ENCODE measurements at places on chromosomes 4 and X.
A peak's percentile ranks its signal among the peaks of the same experiment; 100 is the strongest.

DNA sequence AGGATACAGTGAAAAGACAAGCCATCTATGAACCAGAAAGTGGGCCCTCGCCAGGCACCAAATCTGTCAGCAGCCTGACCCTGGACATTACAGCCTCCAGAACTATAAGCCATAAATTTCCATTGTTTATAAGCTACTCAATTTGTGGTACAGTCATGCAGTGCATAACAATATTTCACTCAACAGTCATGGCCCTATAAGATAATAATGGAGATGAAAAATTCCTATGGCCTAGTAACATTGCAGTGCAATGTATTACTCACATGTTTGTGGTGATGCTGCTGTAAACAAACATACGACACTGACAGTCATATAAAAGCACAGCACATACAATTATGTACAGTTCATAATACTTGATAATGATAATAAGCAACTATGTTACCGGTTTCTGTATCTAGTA, 17.1 kb upstream of the TLR1 start:
- no peak for DNase-seq

GRCh38 chr4:82756061-82756460, 42.5 kb downstream of the SCD5 start:
- no peak for DNase-seq

DNA sequence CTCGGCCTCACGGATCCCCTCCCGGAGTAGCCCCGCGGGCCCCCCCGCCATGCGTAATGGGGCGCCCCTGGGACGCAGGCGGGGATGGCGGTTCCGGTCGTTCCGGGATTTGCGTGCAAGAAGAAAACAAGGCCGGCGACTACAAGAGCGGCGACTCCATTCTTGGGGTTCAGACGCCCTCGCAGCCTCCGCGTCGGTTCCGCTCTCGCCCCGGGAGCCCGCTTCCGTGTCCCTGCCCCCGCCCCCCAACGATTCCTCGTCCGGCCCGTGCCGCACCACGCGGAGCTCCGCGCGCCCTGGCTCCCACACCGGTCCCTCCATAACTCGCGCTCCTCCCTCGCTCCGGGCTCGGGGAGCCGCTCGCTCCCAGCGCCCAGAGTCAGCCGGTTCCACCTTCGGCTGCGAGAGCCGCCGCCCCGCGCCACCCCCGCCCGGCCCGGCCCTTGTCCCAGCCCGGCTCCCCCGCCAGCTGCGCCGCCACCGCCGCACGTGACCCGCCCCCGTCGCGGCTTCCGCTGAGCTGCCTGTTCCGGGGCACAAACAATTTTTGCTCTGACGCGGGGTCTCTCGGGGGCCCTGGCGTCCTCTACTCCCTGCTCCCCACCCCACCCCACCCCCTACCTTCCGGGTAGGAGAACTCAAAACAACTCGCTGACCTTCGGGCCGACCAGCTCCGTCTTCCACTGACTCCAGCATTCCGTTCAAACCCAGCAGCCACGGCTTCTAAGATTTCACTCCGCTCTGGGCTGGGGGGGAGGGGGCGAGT, 78.8 kb upstream of the BCOR start:
- DNase-seq = peak; percentile 47

GRCh38 chrX:14309431-14309830, 219.9 kb upstream of the GLRA2 start:
- DNase-seq = no peak

DNA sequence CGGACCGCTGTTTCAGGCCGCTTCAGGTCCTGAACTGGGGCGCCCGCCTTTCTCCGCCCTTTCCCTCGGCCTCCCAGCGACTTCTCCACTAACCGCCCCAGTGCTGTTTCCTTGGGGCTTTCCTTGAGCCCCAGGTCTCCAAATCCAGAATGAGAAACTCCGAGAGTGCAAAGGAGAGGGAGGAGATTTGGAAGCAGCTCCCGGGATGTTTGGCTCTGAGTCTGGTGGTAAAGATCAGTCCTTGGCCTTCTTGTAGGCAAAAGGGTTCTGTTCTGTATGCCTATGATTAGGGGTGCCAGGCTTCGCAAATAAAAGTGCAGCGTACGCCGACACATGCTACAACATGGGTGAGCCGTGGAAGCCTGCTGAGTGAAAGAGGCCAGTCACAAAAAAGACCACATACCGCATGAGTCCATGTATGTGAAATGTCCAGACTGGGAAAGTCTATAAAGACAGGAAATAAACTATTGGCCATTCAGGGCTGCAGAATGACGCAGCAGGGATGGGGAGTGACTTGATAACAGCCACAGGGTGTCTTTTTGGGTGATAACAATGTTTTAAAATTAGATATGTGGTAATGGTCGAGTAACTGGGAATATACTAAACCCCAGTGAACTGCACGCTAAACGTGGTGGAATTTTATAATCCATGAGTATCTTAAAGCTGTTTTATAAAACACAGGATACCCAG, 99.8 kb downstream of the TRAPPC11 start:
- no peak for DNase-seq

All from dermis blood vessel endothelial cell (primary cell).